ENCODE measurements at places on chromosomes 7 and 10.
A peak's percentile ranks its signal among the peaks of the same experiment; 100 is the strongest.

GRCh38 chr10:62373995-62374861 is at the start of gene ZNF365:
Gene ZNF365 (plus strand): TSS chr10:62374369. CDS start chr10:62376194, 1,825 bp downstream.
- DNase-seq, result peak; percentile 4

- DNase-seq, result no peak
These were observed 534.7 kb downstream of the NRG3 start for GRCh38 chr10:82409671-82410070.

- DNase-seq, result no peak
These were observed 67.4 kb upstream of the LRRC4 start for GRCh38 chr7:128098629-128099028.

GRCh38 chr10:71712572-71713134 is 6.9 kb downstream of the C10orf105 start:
- DNase-seq, result peak; percentile 24

- DNase-seq, result no peak
These were observed 164.7 kb upstream of the MEOX2 start for GRCh38 chr7:15851201-15851600.

GRCh38 chr7:72038022-72038732 is 374.0 kb downstream of the CALN1 start:
- DNase-seq, result no peak

DNA sequence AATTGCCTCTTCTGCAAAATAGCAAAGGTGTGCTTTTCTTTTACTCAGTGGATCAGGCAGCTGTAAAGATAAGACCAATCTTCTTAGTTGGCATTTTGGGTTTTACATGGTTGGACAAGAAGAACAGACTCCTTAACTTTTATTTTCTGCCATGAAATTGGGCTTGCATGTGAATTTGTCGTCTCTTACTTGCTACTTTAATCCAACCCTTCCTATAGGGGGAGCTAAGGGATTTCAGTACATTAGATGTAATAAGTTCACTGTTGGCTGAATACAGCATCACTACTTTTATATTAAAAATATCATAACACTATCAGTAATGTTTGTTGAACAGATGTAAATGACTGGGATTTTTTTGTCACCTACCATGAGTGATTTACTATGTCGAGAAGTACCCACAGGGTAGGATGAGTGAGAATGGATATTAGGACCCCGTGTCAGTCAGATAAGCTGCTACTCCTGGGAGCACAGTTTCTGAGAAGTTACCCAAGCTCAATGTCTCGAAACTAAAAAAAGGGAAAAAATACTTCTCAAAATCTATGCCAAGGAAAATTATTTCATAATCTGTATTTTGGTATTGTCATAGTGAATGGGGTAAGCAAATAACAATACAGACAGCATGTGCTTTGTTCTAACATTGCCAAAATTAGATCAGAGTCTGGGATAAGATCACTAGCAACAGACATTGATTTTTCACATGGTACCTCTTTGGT is 127.4 kb upstream of the AGR3 start:
- no peak for DNase-seq

DNA sequence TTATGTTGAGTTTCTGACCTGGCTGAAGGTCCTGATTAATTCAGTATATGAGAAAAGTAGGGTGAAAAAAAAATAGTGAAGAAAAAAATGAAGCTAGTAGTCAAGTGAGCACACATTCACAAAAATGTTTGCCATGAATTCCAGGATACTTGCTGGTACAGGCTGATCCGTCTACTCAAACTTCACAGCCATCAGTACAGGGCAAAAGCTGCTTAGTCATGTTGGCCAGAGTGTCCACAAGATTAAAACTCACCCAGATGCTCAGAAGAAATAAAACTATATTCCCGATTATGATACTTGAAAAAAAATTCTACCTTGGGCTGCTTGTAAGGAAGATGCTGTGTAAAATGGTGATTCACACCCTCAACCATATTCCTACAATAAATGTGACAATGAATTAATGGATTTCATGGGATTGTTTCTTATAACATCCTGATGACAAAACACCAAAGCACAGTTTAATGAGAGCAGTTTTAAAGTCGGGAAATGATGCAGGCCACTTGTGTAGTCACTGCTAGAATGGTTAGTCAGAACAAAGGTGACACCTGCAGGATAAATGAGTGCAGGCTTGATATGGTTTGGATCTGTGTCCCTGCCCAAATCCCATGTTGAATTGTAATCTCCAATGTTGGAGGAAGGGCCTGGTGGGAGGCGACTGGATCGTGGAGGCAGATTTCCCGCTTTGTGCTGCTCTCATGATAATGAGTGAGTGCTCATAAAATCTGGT is 49.2 kb upstream of the ANKRD1 start:
- DNase-seq, result no peak

- no peak for DNase-seq
These were observed 365.2 kb downstream of the HGF start for GRCh38 chr7:81404669-81405068.

- no peak for DNase-seq
These were observed 1336.9 kb downstream of the XPNPEP1 start for GRCh38 chr10:108586424-108586823.

GRCh38 chr7:40133561-40134427 is 628 bp downstream of the MPLKIP start:
- no peak for DNase-seq

DNA sequence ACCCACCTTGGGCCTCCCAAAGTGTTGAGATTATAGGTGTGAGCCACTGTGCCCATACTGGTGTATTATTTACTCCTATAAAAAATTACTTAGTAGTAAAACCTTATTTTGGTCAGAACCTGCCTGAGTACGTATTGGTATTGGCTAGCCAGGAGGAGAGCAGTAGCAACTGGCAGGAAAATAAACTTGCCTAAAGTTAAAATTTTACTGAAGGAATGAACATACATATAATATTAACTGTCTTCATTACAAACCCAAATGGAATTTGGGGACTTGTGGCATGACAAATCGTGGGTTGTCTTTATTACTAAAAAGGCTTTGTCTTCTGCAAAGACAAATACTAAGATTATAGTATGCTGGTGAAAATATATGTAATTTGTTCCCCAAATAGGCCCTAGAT is 8.4 kb downstream of the RAB18 start:
- no peak for DNase-seq

Measured in activated CD4-positive, CD25-positive, alpha-beta regulatory T cell (primary cell).